GF-D8 (cell line): ENCODE measurements at places on chromosomes 13 and 19.

DNA sequence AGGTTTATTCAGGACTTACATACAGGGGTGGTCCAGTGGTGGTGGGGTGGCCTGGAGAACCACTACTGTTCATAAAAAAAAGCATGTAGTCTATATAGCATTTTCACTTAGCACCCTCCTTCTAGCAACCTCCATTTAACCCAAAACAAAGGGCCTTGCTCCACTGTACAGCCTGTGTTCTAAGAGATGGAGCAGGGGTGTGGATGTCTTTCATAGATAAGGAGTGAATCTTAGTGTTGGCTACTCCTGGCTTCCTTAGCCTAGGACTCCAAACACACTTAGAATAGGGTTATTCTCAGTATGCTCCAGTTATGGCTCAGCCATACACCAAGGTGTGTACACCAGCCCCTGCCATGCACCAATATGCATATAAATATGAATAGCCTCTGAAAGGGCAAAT, 95.2 kb downstream of the ELF1 start:
- DNase-seq: no peak

DNA sequence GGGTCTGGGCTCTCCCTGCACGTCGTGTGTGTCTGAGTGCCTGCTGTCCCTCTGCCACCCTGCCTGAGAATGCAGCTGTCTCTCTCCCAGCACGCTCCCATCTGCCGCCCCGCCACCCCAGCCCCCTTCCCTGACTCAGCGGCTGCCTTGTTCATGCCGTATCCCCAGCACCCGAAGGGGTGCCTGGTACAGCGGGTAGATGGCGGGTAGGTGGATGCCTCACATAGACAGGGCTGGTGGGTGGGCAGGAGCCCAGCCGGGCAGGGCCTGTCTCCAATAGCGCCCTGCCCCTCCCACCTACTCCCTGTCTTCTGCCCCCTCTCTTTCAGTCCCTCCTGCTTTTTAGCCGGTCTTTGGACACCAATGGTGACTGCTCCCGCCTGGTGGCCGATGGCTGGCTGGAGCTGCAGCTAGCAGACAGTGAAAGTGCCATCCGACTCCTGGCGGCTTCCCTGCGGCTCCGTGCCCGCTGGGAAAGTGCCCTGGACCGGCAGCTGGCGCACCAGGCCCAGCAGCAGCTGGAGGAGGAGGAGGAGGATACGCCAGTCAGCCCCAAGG, 30.3 kb downstream of the DHX34 start:
- DNase-seq: no peak

GRCh38 chr13:81779876-81780275, 1439.0 kb upstream of the SPRY2 start:
- DNase-seq: no peak

DNA sequence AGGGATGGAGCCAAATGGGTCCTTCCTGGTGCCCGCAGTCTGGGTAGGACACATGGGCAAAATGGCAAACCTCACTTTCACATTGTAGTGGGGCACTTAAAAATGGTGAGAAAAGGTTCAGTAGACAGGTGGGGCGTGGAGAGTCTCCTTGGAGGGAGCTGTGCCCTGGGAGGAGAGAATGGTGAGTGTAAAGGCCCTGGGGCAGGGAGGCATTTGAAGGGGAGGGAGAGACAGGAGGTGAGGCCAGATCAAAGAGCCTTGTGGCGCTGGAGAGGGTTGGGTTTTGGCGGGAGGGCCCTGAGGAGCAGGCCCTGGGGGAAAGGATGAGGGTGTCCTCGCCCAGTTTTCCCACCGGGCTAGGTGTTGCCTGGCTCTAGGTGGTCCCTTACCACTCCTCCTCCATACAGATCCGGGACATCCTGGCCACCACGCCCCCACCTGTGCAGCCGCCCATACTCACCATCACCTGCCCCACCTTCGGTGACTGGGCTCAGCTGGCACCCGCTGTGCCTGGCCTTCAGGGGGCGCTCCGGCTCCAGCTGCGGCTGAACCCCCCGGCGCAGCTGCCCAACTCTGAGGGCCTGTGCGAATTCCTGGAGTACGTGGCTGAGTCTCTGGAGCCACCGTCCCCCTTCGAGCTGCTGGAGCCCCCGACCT, 6.3 kb downstream of the MAP1S start:
- no peak for DNase-seq

- no peak for DNase-seq
Observed at GRCh38 chr13:71860547-71861138, 6.4 kb downstream of the DACH1 start.

DNA sequence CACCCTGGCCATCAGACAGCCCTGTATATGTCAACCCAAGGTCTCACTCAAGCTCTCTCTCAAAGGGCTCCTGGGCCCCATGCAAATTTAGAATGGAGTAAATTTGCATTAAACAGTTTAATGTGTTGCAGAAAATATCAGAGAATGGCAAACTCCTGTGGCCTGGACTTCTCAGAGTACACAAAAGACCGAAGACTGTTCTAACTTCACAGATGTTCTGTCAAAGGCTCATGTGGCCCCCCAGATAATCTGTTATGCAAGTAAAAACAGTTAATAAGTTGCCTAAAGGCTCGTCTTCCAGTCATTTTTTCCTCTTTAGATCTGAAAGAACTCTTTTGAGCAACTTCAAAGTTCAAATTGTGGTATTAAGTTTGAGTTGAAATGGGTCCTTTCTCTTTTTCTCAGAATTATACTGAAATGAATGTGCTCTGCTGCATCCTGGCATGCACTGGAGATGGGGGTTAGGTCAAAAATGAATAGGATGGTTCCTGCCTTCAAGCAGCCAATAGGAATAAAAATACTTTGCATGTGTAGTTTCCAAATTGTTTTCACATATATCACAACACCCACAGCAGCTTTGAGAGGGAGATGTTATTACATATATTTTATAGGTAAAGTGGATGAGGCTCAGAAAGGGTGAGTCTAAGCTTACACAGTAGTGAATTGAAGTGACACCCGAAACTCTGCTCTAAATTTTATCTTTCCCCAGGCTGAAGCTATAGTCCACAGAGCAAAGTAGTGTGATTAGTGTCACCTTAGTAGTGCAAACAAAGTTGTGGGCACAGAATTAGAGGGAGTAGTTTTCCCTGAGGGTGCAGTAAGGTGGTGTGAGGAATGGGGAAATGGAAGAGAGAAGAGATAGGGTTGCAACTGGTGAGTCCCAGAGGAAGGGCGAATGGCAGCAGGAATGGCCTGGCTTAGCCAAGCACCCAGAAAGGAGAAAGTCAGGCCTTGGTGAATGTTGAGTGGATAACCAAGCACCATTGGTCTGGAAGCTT, 205.0 kb upstream of the RFC3 start:
- DNase-seq: no peak

- DNase-seq: no peak
Observed at GRCh38 chr19:56547535-56547934, 8.8 kb downstream of the ZFP28 start.

GRCh38 chr13:84741253-84741652, 859.0 kb upstream of the SLITRK1 start:
- no peak for DNase-seq

DNA sequence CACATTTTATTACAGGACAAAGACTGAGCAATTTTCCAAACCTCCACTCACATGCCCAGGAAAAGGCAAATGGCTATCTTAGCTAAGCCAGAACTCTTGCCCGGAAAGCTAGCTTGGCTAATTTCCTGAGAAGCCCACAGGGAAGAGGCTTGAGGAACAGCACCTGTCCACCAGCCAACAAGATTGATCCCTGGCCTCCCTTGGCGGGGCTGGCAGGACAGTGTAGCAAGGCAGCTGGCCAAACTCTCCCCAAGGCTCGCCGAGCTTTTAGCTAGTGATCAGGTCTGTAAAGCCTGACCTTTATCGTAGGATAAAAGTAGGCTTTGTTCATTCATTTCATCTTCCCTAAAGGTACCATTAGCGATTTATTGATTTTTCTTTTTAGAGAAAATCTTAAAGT, 101.4 kb downstream of the UQCRFS1 start:
- no peak for DNase-seq

DNA sequence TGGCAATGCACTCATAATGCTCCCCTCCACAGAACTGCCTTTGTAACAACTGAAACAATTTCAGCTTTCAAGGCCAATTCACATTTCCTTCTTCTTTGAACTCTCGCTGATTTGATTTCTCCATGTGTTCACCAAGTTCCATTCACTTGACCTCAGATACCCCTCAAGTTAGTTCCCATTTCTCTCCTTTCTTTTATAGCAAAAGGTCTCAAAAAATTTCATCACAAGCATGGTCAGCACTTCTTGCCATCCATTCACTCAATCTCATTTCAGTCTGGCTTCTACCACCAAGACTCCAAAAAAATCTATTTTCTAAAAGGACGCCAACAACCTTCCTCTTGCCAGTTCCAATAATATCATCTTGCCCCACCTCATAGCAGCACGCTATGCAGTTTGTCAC, 135.7 kb downstream of the DIAPH3 start:
- DNase-seq: peak; percentile 28

DNA sequence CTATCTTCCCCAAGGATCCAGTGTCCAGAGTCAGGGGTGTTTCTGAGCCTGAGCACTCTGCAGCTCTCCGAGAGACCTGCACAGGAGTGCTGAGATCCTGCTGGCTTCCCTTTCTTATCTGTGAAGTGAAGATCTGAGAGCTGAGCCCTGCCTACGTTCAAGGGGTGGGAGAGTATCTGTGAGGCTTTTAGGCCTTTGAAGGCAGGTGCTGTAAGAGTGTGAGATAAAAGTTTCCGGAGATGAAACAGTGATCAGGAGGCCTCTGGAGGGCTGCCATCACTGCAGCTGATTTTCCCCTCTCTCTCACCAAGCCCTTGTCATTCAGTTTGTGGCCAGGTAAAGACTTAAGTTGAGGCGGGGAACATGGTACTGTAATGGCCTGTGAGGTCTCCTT, 83.1 kb downstream of the AKAP11 start:
- DNase-seq: no peak

- peak; percentile 66 for DNase-seq
Observed at GRCh38 chr13:32001154-32001768, 30.3 kb upstream of the FRY start.

GRCh38 chr19:56132316-56132822, 8.7 kb upstream of the ZNF444 start:
- DNase-seq: no peak

- DNase-seq: no peak
Observed at GRCh38 chr19:6531956-6532243, 1.1 kb downstream of the TNFSF9 start.

DNA sequence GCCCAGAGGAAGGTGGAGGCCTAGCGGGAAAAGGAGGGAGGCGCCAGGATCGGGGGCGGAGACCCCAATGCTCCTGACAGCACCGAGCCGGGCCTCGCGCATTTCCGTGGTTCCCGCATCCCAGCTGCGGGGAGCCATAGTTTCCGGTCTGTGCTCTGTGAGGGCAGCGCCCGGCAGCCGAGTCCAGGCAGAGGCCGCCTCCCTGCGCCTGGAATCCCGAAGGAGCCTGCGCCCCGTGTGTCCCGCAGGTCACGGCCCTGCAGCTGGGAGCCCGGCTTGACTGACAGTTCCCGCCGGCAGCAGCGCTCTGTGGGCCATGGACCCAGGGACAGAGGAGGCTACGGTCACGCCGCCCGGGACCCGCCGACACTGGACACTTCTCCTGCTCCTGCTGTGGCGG, 74.6 kb upstream of the C13orf46 start:
- no peak for DNase-seq

GRCh38 chr13:73193554-73193953, 134.7 kb downstream of the KLF5 start:
- DNase-seq: no peak

GRCh38 chr13:95378603-95379002, 77.4 kb upstream of the ABCC4 start:
- no peak for DNase-seq

DNA sequence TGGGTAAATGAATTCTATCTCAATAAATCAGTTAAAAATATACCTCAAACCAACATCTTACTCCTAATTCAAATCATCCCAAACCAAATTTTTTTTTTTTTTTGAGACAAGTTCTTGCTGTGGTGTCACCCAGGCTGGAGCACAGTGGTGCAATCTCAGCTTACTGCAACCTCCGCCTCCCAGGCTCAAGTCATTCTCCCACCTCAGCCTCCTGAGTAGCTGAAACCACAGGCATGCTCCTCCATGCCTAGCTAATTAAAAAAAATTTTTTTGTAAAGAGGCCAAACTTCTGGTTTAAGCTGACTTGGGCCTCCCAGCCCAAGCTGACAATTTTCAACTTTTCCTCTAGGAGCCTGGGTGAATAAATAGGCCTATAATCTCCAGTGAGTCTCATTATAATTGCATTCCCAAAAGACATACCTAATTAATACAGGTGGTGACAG, 22.1 kb upstream of the OLFM2 start:
- no peak for DNase-seq

- DNase-seq: no peak
Observed at GRCh38 chr13:30325668-30326067, 18.3 kb upstream of the KATNAL1 start.

DNA sequence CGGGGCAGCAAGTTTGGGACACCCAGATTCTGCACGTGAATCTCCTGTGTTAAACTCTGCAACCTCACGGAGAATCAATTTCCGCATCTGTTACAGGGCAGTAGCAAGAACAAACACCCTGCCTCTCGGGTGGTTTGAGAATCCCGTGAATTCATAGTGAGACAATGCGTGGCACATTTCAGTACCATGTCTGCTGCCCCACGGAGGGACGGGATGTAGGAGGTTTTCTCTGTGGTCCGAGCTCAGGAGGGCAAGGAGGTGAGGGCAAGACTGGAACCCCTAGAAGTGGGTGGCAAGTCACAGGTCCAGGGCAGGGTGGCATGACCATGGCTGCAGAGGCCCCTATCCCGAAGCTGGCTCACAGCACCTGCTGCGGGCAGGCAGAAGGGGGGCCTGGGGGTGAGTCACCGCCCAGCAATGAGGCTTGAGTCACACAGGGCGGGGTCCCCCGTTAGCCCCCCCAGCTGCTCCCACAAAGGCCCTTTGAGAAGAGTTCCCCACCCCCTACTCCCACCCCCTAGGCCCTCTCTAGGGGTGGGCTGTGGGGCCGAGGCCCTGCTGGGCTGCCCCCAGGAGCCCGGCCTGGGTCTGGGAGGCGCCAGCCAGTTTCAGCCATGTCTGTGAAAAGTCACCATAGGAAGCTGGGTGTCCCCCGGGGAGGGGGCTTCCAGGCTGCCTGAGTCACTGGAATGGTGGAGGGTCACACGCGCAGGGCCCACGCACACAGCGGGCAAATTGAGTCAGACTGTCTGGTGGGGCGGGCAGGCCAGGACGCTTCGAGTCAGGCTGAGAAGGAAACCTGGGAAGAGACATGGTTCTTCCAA, 25.8 kb upstream of the NANOS3 start:
- no peak for DNase-seq

GRCh38 chr19:31270897-31271296, 78.3 kb downstream of the TSHZ3 start:
- no peak for DNase-seq

DNA sequence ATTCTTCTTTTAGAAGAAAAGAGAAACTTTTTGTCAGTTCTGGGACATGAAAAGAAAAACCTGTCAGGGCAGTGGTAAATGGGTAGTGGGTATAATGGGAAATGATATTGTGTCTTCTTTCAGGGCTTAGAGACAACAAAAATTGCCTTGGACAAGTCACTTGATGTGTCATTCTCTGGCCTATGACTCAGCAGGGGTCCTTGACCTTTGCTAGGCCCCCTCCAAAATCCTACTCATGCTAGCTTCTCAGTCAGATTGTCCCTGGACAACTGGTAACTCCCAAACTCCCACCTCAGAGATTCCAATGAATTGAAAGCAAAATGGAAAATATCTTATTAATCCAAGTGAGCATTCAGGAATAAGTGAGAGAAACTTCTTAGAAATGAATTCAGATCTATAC, 258.8 kb upstream of the SPRY2 start:
- DNase-seq: no peak
